ENCODE measurements at places on chromosomes 16 and 17.

GRCh38 chr16:49587511-49587910 is 213.9 kb downstream of the C16orf78 start:
- DNase-seq, result no peak

DNA sequence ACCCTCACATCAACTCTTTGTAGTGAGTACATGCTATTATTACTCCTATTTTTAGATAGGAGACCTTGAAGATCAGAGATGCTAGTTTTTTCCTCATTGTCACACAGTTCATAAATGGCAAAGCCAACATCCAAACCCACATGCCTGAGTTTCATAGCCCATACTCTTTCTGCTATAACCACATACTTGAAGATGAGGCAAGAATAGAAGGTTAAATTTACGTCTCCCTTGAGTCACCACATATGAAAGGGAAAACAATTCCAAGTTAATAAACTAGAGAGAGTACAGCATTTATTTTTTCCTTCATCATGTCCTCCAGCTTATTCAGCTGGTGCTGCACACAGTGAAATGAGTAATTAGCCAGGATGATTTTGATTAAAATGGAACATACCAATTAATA is 23.7 kb downstream of the NUDT7 start:
- DNase-seq, result no peak

- DNase-seq, result no peak
Measured at GRCh38 chr17:57751348-57751971, 6.4 kb upstream of the CCDC182 start.

DNA sequence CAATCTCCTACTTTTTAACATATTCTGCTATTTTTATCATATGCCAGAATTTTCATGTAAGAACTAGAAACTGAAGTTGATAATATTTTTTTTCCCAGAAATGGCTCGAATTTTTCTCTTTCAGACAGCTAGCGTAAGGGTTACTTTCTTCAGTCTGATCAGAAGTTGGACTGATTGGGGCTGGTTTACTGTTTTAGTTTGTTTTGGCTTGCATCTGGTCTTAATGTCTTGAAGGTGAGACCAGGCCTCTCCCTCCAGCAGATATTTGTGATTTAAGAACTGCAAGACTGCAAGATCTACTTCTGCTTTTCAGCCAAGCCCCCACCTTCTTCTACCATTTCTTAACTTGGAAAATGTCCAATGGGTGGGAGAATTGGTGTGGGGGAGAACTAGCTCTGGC is 266.4 kb downstream of the HAPSTR1 start:
- no peak for DNase-seq

GRCh38 chr16:155031-155398 is 2.6 kb downstream of the HBZ start:
- no peak for DNase-seq

DNA sequence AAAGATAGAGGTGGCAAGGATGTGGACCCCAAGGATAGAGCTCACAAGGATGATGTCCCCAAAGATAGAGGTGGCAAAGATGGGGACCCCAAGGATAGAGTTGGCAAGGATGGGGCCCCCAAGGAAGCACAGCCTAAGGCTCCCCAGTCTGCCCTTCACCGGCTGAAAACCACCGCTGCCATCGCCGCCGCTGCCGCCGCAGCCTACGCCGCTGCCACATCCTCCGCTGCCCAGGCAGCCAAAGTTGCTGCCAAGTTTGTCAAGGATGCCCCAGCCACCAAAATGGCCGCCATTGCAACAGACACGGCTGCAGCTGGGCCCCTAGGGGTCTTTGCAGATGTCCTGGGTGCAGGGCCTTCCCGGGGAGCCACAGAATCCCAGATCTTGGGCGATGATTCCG is 19.9 kb downstream of the C16orf96 start:
- no peak for DNase-seq

GRCh38 chr16:11208916-11209665 is 46.9 kb downstream of the SOCS1 start:
- DNase-seq, result no peak

DNA sequence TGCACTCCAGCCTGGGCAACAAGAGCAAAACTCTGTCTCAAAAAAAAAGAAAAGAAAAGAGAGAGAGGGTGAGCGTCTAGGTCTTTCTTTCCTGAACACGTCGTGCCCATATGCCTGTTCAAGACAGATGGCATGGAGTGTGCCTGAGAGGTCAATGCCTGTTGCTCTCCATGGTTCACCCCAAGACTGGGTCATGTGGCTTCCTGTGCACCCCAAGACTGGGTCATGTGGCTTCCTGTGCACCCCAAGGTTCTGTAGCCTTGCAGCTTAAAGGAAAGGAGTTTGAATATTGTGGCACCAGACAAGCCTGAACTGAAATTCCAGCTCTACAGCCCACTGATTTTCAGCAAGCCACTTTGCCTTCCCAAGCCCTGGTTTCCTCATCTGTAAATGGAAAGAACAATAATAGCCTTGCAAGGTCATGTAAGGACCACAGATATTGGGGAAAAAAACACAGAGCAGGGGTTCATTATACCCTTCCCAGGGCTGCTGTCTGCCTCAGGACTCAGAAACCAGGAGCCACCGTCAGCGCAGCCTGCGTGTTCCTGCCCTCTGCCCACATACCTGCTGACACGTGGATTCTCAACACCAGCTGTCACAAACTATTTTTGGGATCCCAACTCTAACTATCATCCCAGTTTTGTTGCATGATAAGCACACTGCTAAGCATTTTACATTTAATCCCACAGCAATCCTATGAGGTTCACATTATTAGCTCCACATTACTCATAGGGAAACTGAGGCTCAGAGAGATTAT is 18.0 kb upstream of the NAGS start:
- DNase-seq, result no peak

DNA sequence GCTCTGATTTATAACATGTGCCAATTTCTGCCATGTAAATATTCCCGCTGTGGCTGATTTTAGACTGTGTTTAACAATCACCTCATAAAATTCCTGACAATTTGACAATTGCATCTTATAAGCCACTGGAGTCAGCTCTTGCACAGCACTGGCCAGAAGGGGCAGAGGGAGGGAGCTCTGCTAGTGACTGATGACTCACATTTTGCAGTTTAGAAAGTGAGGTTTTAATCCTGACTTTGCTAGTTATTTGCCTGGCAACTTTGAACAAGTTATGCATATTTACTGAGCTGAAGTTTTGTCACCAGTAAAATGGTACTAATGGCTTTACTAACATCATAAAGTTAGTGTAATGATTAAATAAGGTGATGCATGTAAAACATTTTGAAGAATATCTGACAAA is 452.3 kb downstream of the CNTNAP4 start:
- no peak for DNase-seq

- DNase-seq, result no peak
Measured at GRCh38 chr17:12318571-12319266, 298.0 kb downstream of the MAP2K4 start.
